Activated T-helper 17 cell treated with anti-CD3 and anti-CD28 coated beads, Interleukin-2, amount 50 U/mL, for 72 hours (primary cell): ENCODE measurements at places on chromosomes 12 and 14. TPM values are rescaled to one million over a fixed set of nuclear protein-coding genes. Genes with fewer than 3 reads are reported as not detected.

IFI27 gene
- 2.1 TPM for total RNA-seq

DNA sequence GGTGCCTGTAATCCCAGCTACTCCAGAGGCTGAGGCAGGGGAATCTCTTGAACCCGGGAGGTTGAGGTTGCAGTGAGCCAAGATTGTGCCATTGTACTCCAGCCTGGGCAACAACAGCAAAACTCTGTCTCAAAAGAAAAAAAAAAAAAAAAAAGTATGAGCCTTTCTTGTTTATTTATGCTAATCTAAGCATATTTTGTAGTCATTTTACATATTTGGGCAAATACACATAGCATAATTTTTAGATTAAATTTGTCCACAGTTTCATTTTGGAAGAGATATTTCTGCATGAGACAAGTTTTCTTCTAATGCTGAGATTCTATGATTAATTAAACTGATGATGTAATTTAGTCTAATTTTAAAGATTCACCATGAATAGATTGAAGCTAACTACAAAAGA lies 494.4 kb downstream of the TMTC2 start:
- no peak for ATAC-seq

DNA sequence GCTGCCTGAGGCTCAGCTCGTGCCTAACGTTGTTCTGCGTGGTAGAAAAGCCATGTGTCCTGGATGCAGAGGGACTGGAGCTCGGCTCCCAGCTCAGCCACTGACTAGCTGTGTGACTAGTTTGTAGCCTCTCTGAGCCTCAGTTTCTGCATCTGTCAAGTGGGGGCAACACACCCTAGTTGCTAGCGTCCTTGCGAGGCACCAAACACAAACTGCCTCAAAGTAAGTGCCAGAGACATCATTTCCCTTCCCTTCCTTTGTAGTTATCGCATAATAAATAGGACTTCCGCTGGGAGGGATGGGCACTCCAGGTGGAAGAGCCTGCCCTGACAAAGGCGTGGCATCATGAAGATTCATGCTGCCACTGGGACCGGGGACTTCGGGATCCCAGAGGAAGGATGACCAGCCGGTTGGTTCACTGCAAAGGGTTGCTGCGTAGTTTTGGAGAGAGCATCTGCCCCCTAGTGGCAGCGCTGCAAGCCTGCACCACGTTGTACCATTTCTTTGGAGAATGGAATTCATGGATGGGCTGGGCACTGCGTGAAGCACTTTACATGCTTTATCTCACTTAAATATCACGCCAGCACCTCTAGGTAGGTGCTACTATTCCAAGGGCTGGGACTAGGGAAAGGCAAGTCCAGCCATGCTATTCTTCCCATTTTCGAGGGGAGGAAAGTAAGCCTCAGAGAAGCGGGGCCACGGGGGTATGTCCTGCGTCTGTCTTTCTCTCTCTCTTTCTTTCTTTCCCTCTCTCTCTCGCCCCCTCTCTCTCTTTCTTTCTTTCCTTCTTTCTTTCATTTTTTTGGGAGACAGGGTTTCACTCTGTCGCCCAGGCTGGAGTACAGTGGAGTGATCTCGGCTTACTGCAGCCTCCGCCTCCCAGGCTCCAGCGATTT lies 4.6 kb downstream of the CCDC197 start:
- peak; percentile 81 for ATAC-seq

- ATAC-seq = no peak
These were observed 2.3 kb downstream of the KSR2 start for GRCh38 chr12:117966511-117966910.

DNA sequence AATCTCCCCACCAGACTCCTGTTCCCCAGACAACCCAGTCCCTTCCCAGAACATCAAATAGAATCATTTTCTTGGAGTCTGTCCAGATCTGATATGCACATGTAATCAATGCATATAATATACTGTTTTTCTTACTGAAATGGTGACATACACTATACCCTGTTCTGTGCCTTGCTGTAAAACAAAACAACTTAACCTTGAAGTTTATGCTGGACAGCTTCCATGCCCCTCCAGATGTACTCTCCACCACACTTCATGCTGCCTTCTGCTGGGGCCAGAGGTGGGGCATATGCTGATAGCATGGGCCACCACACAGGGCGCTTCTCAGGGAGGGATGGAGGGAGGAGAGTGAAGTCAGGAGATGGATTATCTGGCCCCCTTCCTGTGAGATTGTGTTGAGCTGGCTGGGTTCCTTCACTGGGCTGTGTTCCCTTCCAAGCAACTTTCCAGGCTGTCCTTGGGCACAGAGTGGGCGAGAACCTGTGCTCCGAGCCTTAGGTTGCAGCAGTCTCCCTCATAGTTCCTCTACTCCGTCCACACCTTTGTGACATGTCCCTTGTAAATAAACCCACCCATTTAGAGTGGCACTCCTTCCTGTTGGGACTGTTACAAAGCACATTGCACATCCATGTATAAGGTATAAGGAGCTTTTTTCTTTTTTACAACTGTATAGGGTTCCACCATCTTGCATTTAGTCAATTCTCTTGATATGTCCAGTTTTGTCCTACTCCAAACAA lies 77.6 kb upstream of the RIC8B start:
- ATAC-seq = no peak

RAB2B gene
- 69.2 TPM for total RNA-seq

CIDEB gene
- total RNA-seq = 28.1 TPM

PELI2 gene
- total RNA-seq = 1.0 TPM

GRCh38 chr14:84543859-84544258 lies 986.1 kb upstream of the FLRT2 start:
- no peak for ATAC-seq

DNA sequence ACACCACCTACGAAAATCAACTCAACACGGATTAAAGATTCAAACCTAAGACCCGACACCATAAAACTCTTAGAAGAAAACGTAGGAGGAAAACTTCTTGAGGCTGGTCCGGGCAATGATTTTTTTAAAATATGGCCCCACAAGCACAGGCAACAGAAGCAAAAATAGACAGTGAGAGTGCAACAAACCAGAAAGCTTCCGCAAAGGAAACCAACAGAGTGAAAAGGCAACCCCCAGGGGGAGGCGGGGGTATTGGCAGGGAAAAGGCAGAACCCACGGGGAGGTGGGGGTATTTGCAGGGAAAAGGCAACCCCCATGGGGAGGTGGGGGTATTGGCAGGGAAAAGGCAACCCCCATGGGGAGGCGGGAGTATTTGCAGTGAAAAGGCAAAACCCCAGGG lies 20.5 kb upstream of the FBRSL1 start:
- no peak for ATAC-seq

GRCh38 chr12:6772726-6773589 lies 638 bp downstream of the LAG3 start:
- peak; percentile 20 for ATAC-seq

DNA sequence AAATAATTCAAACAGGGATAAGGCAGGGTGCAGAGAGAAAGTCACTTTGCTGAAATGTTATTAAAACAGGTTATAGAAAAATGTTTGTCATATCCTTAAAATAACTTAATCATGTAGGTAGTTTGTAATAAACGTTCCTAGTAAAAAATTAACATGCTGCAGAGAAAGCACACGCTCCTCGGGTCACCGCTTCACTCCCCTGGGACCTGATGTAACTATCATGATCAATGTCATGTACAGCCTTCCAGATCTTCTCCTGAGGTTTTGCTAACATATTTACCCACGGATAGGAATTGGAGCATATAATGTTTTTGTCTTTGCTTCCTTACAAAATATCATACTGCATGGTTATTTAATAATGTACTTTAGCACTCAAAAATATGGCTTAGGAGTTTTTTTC lies 285.1 kb upstream of the TMEM132C start:
- ATAC-seq = no peak

DNA sequence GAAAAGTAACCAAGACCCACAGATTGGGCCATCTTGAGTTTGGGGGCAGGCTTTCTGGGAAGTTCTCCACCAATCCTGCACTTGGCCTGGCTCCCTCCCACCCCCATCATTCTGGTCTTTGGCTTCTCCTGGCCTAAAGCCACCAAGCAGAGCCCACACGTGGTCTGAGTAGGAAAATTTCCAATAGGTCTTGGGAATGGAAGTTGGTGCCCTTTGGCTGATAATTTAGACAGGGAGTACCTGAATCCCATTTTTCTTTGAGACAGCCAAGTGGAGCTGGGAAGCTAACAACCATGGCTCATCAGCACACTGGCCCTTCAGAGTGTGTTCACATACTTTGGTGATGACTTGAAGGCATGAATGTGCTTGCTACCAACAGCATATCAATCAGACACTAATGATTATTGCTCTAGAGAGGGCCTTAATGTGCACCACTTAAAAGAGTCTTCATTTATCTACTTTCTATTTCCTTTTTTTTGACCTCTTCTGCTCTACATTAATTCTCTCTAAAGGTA lies 156.0 kb downstream of the EGLN3 start:
- no peak for ATAC-seq

TAS2R8 gene
- total RNA-seq = not detected

PAH gene
- not detected for total RNA-seq

RHEBL1 gene
- total RNA-seq = 12.2 TPM

- ATAC-seq = no peak
These were observed 1.4 kb downstream of the HMGA2 start for GRCh38 chr12:65825507-65826352.

- ATAC-seq = no peak
These were observed 12.3 kb upstream of the DCD start for GRCh38 chr12:54660320-54660962.

KLRK1 gene
- total RNA-seq = 0.19 TPM

CALCOCO1 gene
- 29.6 TPM for total RNA-seq

GRCh38 chr12:88111074-88111652 lies 30.7 kb downstream of the CEP290 start:
- no peak for ATAC-seq

EML1 gene
- 3.6 TPM for total RNA-seq

LARP4 gene
- total RNA-seq = 80.7 TPM

C1S gene
- 13.1 TPM for total RNA-seq

CD69 gene
- 150 TPM for total RNA-seq

- no peak for ATAC-seq
These were observed 296.5 kb downstream of the TMEM132D start for GRCh38 chr12:129607301-129607700.

MBIP gene
- 27.6 TPM for total RNA-seq

- ATAC-seq = no peak
These were observed 205.6 kb downstream of the BCL11B start for GRCh38 chr14:99066378-99066777.

DNA sequence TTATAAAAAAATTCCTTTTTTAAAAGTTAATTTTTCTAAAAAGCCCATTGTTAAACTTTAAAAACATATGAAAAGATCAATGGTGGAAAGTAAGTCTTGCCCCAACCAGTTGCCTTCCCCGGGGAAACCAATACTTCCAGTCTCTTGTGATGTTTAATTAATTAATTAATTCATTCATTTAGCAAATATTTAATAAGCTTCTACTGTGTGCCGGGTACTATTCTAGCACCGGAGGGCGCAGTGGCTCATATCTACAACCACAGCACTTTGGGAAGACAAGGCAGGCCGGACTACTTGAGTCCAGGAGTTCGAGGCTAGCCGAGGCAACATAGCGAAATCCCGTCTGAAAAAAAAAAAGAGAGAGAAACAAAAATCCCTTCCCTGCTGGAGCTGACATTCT lies 87.4 kb downstream of the HECTD4 start:
- ATAC-seq = no peak

DNA sequence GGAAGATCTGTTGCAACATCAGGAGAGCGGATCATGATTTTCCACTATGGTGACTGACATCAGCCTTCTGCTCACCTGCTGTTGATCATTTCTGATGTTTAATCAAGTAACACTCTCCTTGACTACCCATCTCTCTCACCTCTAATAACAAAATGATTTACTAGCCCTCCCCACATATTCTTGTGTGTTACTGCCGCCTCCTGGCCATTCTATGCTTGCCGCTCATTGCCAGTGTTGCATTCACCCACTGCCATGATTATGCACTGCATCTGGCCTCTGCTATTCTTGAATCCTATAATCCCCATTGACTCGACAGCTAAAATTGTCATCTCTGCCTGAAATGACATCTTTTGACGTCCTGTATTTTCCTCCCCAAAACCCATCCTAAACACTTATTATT lies 113.8 kb downstream of the RERGL start:
- ATAC-seq = no peak

- no peak for ATAC-seq
These were observed 279.4 kb downstream of the TMTC2 start for GRCh38 chr12:82966001-82966559.

DNA sequence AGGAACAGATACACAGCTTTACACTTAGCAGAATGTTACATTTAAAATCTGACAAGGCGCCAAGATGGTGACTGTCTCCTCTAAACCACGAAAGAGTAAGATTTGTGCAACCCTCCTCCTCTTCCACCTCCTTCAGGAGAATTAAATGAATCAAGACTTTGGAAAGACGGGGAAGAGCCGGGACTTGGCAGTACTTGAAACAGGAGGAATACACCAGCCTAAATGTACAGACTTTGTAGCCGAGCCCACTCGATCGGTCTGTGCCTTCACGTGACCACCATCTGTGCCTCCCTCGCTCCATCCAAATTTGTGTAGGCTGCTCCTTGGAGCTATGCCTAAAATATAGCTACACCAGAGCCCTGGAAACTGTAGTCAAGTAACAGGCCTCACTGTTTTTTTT lies 38.3 kb downstream of the SSPN start:
- ATAC-seq = no peak

DNA sequence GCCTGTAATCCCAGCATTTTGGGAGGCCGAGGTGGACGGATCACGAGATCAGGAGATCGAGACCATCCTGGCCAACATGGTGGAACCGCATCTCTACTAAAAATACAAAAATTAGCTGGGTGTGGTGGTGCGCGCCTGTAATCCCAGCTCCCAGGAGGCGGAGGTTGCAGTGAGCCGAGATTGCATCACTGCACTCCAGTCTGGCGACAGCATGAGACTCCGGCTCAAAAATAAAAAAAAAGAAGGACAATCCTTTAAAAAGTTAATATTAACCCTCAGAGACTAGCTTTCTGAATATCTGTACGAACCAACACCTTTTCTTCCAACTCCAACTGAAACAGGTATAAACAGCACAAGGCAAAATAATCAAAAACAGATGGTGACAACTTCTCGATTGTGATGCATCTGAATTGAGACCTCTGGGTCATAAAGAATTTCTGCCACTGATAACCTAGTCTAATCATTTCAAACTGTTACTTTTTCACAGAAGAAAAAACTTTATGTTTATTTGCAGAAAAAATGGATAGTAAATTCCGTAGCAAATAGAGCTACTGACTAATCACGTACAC lies 27.8 kb downstream of the CLIP1 start:
- ATAC-seq = no peak

- no peak for ATAC-seq
These were observed 110.6 kb downstream of the DIO2 start for GRCh38 chr14:80100681-80101080.

CRACR2A gene
- 46.3 TPM for total RNA-seq

- ATAC-seq = no peak
These were observed 13.4 kb downstream of the GPRC5D start for GRCh38 chr12:12938541-12938940.

GRCh38 chr12:52514471-52515318 lies 5.5 kb downstream of the KRT5 start:
- no peak for ATAC-seq

DNA sequence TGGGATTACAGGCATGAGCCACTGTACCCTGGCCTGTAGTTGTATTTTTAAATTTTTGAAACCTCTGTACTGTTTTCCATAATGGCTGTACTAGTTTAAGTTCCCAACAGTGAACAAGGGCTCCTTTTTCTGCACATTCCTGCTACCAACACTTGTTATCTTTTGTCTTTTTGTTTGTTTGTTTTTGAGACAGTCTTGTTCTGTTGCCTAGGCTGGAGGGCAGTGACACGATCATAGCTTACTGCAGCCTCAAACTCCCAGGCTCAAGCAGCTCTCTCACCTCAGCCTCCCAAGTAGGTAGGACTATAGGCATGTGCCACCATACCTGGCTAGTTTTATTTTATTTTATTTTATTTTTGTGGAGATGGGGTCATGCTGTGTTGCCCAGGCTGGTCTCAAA lies 23.0 kb downstream of the BRMS1L start:
- no peak for ATAC-seq

TRHDE gene
- total RNA-seq = not detected
